Mesendoderm (in vitro differentiated cells): ENCODE measurements at places on chromosomes 1 and 21.

- DNase-seq = no peak
Measured at GRCh38 chr21:35460441-35460840, 411.3 kb upstream of the RUNX1 start.

DNA sequence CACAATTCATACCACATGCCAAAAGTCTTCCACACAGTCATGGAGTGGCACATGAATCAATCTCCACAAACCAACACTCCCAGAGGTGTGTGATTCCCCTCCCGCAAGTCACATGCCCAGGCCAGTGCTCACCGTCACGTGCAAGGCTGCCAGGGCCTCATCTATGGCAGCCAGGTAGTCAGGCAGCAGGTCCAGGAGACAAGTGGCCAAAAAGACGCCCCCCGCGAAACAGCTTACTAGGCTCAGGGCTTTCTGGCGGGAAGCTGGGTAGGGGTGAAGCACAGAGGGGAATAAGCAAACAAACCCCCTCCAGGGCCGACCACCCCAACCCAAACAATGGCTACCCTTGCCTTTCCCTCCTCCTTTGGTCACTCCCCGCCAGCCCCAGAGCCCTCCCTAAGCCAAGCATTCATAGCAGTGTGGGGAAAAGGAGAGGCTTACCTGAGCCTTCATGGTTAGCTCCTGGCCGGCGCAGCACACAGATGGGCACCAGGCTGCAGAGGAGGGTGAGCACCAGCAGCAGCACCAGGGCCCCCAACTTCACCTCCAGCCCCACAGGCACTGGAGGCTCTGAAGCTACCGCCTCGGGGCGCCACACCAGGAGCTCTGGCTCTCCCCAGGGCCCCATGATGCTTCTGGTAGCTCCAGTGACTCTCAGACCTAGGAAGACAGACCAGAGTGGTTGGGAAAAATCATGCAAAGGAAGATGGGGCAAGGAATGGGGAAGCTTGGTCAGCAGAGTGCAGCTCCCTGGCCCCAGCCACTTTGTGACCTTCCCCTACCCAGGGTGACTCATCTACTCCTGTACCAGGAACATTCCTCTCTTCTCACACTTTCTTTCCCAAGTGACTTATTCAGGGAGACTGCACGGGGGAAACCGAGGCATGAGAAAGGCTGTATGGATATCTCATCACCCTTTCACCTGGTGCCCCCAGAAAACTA lies 978 bp downstream of the SLC39A1 start:
- peak; percentile 80 for DNase-seq

DNA sequence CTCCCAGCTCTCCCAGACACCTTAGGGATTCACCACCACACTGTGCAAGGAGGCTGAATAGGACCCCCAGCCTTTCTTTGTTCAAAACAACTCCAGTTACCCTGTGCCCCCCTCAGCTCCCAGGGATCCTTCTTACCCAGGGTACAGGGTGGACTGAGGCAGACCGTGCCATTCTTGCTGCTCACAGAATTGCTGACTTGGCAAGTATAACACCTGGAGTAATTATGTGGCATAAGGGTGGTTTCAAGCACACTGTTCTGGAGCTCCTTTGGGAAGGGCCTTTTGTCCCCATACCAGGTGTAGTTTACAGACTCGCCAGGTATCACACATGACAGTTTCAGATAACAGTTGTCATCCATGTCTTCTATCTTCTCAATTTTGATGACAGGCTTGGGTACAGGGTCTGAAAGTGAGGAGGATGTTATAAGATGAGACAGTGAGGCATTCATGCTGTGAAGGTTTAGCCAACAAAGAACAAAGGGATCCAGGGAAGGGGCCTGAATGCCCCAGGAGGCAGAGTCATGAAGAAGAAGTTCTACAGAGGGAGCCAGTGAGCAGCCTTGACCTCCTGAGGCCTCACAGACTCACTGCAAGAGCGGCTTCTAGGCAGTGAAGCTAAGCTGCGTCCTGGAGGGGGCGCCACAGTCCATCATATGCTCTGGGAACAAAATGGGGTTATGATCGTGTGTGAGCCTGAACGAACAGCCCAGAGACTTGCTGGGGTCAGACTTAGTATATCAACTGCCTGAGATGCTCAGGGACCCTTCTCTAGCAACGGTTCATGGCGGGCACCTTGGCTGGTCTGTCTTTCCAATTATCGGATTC lies 30.3 kb downstream of the CD48 start:
- DNase-seq = peak; percentile 98

- DNase-seq = no peak
Measured at GRCh38 chr1:218969006-218969405, 204.7 kb upstream of the LYPLAL1 start.

DNA sequence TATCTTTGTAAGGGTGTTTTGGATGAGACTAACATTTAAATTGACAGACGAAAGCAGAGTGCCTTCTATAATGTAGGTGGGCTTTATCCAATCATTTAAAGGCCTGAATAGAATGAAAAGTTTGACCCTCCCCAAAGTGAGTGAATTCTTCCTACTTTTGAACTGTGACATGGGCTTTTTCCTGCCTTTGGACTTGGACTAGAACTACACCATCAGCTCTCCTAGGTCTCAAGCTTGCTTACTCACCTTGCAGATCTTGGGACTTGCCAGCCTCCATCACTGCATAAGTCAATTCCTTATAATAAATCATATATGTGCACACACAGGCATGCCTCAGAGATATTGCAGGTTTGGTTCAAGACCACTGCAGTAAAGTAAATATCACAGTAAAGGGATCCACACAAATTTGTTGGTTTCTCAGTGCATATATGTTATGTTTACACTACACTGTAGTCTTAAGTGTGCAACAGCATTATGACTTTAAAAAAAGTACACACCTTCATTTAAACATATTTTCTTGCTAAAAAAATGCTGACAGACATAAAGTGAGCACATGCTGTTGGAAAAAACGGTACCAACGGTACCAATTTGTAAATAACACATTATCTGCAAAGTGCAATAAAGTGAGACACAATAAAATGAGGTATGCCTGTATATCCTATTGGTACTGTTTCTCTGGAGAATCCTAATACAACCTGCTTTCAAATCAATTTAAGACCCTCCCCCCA lies 51.6 kb upstream of the ATF3 start:
- no peak for DNase-seq

DNA sequence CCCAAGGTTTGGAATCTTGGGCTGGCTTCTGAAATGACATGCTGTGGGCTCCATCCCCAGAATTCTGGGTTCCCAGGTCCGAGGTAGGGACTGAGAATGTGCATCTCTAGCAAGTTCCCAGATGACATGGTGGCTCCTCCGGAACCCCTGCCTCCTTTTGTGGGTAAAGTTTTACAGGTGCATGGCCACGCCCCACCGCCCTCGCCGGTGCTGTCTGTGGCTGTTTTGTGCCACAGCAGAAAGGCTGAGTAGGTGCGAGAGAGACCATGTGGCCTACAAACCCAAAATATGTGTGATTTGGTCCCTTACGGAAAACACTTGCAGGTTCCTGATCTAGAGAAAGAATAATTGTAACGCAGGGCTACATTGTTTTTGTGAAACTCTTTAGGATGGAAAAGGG lies 30.9 kb downstream of the SKI start:
- DNase-seq = no peak

DNA sequence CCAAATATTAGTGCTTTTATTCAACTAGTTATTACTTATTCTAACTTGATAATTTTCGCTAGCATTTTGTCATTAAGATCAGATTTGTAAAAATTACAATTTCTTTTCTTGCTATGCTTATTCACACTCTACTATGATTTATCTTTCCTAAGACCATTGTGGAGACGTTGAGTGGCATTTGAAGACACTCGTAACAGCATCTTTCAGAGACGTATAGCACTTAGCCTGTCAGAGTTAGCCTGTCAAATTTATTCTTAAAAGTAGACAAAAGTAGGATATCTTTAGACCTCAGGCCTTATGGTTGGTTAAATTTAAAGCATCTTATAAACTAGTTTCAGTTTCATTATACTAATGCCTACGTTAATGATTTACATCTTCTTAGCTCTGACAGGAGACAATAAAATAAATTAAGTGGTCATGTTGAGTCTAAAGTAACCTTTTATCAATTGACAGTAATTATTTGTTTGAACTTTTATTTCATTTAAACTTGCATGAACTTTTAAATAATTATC lies 1410.1 kb downstream of the MRPL39 start:
- DNase-seq = no peak

DNA sequence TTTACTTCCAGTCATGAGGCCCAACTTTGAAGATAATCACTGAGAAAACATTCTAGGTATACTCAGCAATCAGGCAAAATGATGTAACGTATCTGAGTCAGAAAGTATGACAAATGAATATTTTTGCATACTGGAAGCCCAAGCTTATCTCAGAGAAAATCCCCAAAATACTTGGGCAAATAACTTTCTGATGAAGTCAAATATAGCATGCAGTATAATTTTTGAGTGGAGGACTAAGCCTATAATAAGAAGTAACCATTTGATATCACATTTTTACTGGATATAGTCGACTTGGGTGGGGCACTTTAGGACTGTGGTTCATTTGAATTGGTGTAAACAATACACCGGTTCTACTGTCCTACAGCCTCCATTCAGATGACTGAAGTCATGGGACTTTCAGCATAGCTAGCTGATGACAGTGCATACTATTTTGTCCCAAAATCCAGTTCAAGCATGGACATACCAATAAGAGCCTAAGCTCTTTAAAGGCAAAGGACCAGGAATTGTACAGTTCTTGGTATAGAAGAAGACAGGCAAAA lies 2.3 kb upstream of the GADD45A start:
- DNase-seq = no peak

DNA sequence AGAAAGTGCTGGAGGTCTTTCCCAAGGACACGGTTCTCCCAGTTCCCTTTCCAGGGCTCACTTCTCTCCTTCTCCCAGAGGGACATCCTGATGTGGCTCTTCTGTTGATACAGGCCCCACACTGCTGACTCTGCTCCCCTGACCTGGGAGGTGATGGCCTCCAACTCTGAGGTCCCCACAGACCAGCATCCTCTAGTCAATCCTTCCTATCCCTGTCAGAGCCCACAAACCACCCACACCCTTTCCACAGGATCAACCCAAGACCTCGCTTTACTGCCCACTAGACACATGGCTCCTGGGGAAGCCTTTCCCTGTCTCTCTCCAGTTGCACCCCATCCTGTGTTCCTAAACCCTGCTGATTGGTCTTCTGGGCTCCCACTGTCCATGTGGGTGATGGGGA lies 11.6 kb downstream of the SLAMF7 start:
- no peak for DNase-seq

DNA sequence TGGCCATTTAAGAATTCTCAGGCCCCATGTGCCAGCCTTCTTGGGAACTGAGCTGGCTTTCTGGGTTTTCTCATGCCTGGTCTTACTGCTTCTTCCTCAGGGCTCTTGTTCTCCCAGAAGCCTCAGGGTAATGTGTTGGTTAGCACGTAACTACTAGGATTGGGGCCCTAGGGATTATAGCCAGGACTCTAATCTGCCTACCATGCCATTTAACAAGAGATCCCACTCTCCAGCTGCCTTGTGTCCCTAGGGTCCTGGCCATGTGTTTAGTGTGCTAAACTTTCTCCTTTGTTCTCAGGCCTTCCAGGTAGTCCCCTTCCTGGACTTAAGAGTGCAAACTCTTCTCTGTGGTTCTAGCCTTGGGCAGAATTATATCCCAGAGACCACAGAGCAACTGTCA lies 2.2 kb upstream of the SH3BGRL3 start:
- DNase-seq = no peak

- no peak for DNase-seq
Measured at GRCh38 chr1:161379071-161379470, 11.4 kb upstream of the CFAP126 start.

DNA sequence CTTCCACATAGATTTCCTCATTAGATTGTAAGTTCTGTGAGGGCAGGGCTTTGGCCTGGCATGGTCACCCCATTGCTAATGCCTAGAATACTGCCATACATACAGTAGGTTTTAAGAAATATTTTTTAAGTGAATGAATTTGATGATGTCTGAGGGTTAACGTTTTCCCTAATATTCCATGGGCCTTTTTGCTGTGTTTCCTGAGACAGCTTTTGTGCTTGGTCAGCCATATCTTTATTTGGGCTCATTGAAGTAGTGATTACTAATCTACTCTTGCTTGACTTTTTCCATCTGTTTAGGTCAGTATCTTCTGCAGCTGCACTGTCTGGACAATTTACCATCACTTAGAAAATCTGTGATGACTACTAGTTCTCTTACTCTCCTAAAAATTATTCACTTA lies 3.5 kb downstream of the CDC42 start:
- no peak for DNase-seq

GRCh38 chr1:92663775-92664174 lies 121.1 kb downstream of the EVI5 start:
- DNase-seq = no peak

GRCh38 chr21:37711836-37712568 lies 204.3 kb downstream of the KCNJ6 start:
- DNase-seq = peak; percentile 87

DNA sequence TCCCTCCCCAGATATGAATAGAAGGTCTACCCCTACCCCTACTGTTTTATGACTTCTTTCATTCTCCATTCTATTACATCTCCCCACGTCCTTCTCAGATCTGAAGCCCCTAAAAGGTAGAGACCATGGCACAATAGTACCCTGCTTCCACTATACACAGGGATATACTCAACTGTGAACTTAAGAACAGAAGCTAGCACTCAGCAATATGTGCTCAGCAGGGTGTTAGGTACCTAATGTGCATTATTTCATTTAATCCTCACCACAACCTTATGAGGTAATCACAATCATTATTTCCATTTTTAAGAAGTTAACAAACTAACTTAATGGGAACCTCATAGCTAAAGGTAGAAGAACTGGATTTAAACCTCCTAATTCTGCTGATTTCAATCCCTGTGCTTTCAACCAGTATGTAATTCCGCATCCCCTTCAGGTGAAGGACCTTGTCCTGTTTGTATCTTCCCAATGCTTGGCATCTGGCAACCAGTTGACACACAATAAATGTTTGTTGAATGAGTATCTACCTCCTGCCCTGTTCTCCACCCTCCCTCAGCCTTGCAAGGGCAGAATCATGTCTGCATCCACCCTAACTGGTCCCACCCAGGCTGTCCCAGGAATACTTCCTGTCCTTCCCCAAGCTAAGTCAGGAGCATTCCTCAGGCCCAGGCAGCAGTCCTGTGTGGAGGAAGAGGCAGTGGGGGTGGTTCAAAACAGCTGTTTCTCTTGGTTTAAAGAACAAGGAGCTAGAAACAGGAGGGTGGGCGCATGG lies 6.5 kb downstream of the DENND2D start:
- DNase-seq = no peak

GRCh38 chr1:156126043-156126629 lies 11.6 kb downstream of the LMNA start:
- peak; percentile 94 for DNase-seq

GRCh38 chr21:35201799-35202198 lies 152.7 kb upstream of the RUNX1 start:
- DNase-seq = no peak

DNA sequence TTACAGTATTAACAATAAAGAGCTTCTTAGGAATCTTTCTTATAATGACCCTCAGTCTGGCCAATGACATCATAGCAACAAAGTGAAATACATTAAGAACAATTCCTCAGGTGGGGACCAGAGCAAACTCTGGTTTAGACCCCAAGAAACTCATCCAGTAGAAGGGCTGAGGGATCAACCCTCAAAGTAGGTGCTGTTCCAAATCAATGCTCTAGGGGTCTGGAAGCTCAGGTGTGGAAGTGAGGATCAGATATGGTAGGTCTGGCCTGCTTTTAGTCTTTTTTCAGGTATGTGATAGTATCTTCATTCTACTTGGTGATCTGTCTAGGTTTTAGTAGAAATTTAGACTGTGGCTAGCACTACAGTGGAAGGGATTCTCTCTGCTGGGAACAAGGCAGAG lies 291.7 kb downstream of the PDE4B start:
- peak; percentile 18 for DNase-seq
